ENCODE measurements at places on chromosomes 11 and 22.

DNA sequence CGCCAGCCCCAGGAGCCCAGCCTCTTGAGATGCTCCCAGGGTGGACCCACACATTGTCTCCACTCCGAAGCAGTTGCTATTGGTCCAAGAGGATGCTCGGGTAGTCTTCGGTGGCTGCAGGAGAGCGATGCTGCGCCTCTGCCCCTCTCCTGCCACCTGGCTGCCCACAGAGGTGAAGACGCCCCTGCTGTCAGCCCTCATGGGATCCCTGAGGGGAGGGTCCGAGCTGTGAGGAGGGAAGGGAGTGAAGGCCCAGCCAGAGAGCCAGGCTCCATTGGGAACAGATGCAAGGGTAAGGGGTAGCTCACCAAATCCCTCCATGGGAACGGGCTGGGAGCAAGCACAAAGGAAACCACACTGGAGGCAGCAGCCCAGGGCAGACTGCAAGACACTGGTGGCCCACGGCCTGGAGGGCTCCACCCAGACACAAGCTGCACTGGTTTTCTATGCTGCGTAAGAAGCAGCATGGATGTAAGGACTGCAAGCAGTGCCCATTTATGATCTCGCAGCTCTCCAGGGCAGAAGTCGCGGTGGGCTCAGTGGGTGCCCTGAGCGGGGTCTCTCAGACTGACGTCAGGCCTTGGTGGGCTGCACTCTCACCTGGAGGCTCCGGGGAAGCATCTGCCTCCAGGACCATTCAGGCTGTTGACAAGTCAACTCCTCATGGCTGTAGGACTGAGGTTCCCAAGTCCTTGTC lies 15.7 kb downstream of the TSPAN32 start:
- DNase-seq = no peak

DNA sequence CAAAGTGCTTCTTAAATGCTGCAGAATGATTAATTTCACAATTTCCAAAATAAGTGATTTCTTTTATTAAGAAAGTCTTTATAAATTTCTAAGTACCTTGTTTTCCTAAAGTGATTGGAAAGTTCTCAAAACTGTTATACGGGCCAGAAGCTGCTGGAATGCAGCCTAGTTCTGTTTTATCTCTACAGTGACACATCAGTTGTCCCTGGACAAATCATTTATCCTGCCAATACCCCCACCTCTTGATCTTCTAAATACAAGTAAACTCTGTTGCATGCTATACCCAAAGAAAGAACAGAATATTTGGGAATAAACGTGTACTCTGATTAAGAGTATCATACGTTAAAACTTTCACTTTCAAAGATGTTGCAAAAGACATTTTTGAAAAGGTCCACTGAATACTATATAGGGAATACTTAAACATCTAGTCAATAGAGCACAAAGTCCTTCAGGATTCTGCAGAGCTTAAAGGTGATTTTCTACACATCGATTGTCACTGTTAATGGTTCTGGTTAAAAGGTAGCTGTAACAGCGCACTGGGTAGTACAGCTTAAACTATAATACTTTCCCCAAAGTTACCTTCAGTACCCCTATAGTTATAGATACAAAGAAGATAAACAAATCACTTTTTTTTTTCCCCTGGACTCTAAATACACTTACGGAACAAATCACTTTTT lies 92.1 kb upstream of the APOA1 start:
- no peak for DNase-seq

DNA sequence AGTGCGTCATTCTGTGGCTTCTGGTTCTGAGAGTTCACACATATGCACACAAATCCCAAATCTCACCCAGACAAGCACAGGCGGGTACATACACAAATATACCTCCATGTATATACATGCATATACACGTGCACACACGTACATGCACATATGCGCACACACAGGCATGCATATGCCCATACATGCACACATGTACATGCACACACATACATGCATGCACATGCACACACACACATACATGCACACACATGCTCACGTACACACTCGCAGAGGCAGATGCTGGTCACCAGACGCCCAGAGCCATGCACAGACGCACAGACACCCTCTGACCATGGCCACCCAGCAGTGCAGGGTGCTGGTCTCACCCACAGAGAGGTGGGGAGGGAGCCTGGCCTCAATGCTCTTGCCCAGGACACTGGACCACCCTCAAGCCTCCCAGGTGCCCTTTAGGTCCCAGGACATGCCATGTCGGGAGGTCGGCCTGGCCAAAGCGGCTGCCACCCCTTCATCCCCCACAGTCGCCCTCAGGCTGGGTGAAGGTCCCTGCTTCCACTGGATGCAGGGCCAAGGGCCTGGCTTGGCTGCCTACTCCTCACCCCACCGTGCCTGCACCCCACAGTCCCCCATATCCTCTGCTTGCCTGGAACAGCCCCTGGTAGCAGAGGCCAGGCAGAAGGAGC lies 9.5 kb downstream of the DUSP8 start:
- DNase-seq = no peak

GRCh38 chr11:30388957-30389356 lies 66.1 kb downstream of the ARL14EP start:
- no peak for DNase-seq

DNA sequence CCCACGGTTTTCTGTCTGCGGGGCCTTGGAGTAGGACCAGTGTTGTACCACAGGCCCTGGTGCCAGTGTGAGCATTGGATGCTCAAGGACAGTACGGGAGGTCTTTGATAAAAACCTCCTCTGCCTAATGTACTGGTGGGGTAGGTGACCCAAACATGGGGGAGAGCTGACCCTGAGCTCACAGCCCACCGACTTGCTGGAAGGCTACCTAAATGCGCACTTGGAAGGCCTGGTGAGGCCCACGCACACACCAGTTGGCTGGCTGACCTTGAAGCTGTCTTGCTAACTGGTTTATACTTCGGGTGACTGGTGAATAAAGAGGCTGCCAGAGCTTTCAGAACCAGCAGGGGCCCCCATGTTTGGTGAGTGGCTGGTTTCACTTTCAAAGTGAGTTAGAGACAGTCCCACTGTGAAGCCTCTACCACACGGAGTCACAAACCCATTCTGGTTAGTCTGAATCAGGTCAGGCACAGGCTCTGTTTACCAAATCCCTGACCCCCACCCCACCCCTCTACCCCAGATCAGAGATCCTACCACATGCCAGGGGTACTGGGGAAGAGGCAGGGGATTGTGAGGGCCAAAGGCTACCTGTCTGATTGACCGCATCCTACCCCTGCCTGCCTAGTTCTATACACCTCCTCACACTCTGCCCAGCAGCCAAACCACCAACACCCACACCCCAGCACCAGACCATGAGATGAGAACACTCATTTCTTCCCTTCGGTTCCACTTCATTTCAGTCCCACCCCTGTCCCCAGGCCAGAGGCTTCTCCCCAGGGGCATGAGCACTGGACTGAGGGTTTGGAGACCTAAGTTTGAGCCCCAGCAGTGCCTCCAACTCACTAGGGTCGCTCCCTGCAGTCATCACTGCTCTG lies 12.7 kb upstream of the IL2RB start:
- DNase-seq = no peak

GRCh38 chr11:128694618-128695481 lies 978 bp downstream of the FLI1 start:
- DNase-seq = no peak

DNA sequence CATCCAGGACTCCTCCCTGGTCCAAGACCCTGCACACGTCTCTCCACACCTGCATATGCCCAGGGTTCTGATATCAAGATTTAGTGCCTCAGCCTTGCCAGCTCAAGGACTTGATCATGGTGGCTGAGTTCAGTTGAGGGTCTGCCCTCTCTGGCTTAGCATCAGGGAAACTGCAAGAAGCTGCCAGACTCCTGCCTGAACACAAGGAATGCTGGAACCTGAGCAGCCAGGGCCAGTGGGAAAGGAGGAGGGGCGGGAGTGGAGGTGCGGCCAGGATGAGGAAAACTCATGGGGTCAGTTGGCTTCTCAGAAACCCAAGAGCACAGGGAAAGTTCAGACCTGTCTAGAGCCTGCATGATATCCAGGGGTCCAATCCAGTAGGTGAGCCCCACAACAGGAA lies 546.1 kb downstream of the BUD13 start:
- no peak for DNase-seq

- DNase-seq = no peak
These were observed 22.4 kb downstream of the SLC22A6 start for GRCh38 chr11:62962391-62962790.

GRCh38 chr11:12517306-12517705 lies 139.9 kb downstream of the PARVA start:
- no peak for DNase-seq

DNA sequence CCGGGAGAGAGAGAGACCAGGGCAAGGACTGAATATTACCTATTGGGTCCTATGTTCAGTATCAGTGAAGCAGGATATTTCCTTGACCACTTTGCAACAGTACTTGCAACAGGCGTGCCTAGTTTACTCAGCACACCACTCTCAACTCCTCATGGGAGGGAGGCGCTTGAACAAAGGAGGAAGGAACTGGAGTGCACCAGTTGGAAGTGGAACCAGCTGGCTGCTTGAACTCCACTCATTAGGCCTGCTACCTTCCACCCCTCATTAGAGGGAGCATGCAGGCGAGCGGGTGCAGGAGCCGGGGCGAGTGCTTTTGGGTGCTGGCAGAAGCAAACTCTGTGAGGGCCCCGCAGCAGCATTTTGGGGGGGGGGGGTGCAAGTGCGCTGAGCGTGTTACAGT lies 1369.6 kb upstream of the RAG2 start:
- DNase-seq = no peak

GRCh38 chr22:35039625-35040024 lies 26.3 kb upstream of the ISX start:
- DNase-seq = no peak

- DNase-seq = no peak
These were observed 1336.2 kb downstream of the BRD1 start for GRCh38 chr22:48491451-48491941.

- no peak for DNase-seq
These were observed 16.8 kb upstream of the TMEM191C start for GRCh38 chr22:21450320-21450831.

- no peak for DNase-seq
These were observed 13.2 kb downstream of the CARS1 start for GRCh38 chr11:3044004-3044403.

GRCh38 chr11:72814286-72815109 lies at the start of gene ATG16L2:
Gene ATG16L2 (plus strand): TSS chr11:72814411. CDS start chr11:72814446, 35 bp downstream.
- peak; percentile 83 for DNase-seq

DNA sequence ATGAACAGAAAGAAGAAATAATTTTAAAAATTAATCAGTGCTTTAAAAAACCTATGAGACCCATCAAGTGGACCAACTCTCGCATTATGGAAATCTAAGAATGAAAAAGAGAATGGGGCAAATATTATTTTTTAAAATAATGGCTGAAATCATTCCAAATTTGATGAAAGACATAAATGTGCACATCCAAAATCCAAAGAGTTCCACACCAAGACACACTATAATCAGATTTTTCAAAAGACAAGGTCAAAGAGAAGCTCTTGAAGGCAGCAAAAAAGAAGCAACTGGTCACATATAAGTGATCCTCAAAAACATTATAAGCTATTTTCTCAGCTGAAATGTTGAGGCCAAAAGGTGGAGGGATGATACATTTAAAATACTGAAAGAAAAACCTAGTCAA lies 85.3 kb downstream of the ARHGAP32 start:
- no peak for DNase-seq

GRCh38 chr11:126630893-126631798 lies 275.7 kb downstream of the ST3GAL4 start:
- DNase-seq = no peak

Data from GDM1 (cell line).